ENCODE measurements at places on chromosomes 2 and 18.

DNA sequence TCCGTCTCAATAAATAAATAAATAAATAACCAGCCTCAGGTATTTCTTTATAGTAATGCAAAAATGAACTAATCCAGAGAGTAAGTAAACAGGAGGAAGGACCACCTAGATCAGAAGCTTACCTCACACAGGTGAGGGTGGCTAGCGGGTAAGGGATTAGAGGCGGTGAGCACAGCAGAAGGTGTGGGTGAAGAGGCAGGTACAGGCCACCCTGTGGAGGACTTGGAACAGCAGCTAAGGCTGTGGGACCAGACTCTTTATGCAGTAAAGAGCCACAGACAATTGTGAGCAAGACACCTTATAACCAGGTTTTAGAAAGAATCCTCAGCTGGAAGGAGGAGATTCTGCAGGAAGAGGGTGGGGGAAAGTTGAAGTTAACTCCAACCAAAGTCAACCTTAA lies 34.2 kb upstream of the TTR start:
- no peak for DNase-seq

- DNase-seq, result no peak
Observed at GRCh38 chr2:15765686-15766302, 174.1 kb downstream of the DDX1 start.

- no peak for DNase-seq
Observed at GRCh38 chr2:49210191-49210590, 55.9 kb upstream of the FSHR start.

DNA sequence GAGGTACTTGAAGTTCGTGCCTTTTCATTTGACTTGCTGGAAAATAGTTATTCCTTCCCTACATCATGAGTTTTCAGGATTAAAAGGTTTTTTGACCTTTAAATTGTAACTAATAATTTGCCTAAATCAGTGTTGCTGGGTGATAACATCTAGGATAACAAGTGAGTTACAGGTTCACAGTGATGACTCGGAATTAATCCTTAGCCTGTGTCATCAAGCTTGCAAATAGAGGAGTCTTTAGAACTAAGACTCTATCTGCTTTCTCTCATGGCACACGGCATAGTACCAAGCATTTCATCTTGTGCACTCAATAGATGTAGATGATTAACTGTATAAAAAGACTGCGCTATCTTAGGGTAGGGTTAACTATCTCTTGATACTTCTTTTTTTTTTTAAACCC lies 79.5 kb downstream of the CAMKMT start:
- no peak for DNase-seq

- DNase-seq, result no peak
Observed at GRCh38 chr18:64539847-64540246, 391.0 kb upstream of the LINC00305 start.

GRCh38 chr2:161386228-161386824 lies 29.8 kb upstream of the TBR1 start:
- DNase-seq, result no peak

DNA sequence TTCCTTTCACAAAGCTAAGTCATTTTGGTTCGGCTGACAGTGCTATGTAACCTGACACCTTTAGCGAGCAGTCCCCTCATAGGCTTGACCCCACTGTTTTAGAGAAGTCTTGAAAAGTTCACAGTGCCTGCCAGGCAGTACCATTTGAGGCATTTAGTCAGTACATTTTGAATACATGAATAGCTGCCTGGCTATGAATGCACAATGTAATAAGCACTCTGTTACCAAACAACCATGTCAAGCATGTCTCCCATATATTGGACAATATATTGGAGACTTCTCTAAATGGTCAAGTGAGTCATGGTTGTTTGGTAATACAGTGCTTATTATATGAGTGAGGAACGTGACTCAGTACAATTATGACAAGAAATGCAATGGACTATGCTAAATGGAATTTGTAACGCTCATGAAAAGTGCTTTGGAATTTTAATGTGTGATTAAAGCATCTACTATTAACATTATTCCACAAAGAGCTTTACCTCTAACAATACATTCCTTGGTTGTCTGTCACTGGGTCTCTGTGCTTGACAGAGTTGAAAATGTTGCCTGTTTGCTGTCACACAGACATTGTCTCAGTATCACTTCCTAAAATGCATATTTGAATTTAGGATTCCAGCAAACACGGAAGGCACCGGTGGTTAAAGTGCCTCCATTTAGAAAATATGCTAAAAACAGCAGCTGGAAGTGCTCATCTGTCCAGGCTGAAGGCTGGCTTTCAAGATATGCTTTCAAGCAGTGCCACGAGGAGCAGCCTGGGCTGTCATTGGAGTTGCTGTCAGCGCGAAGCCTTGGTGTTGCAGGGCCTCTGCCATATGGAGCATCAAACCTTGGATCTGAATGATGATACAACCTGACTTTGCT lies 458.6 kb downstream of the FBXO15 start:
- no peak for DNase-seq

- DNase-seq, result no peak
Observed at GRCh38 chr2:206481056-206481455, 37.7 kb downstream of the ADAM23 start.

DNA sequence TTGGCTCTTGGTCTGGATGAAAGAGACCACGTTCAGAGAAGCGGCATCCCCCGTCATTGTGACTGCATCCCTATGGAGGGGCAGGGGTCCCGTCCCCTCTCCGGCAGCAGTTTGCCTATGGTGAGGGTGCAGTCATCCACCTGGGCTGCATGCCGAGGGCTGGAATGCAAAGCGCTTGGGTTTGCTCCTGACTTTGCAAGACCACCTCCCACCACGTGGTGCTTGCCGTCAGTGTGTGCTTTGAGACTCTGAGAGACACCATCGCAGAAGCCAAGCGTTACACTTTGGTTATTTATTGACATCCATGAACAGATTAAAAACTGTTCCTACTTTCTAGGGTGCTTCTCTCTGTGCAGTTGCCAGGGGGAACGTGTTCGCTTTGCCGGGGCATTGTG lies 59.5 kb downstream of the SH3RF3 start:
- no peak for DNase-seq

DNA sequence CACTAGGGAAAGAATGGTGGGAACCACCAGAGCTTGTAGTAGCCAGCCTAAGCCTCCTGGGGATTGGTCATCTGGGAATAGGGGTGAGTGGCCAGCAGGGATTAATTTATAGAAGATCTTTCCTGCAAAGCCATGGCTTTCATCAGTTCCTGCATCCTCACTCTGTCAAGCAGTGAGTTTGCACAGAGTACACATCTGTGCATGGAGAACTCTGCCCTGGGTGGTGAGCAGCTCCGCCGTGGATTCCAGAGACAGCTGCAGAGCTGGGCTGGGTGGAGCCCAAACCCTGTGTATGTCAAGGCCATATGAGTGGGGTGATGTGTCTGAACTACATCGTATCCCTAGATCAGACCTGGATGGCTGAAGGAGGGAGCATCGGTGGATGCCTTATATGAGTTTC lies 182.2 kb downstream of the GLI2 start:
- no peak for DNase-seq

- no peak for DNase-seq
Observed at GRCh38 chr2:85468704-85469349, 50.3 kb downstream of the SH2D6 start.

GRCh38 chr2:176555781-176556180 lies 286.5 kb downstream of the MTX2 start:
- DNase-seq, result no peak

DNA sequence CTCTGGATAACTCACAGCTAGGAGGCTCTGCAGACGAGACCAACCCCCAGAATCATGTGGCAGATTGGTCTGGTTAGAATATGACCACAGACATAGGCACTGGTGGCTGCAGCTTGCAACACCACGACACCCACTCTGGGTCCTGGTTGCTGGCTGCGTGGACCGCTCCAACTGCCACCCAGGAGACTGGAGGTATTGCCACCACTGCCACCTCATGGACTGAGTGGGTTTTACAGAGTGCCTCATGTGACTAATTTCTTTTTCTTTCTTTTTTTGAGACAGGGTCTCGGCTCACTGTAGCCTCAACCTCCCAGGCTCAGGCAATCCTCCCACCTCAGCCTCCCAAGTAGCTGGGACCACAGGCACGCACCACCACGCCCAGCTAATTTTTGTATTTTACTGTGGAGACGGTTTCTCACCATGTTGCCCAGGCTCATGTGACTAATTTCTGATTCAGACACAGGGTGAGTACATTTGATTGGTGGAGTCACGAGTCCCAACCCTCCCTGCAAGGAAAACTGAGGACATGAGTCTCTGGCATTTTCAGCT lies 29.9 kb upstream of the NT5DC4 start:
- no peak for DNase-seq

GRCh38 chr2:71303849-71304248 lies 27.7 kb upstream of the ZNF638 start:
- DNase-seq, result no peak

- DNase-seq, result no peak
Observed at GRCh38 chr2:159266554-159266953, 19.9 kb downstream of the WDSUB1 start.

DNA sequence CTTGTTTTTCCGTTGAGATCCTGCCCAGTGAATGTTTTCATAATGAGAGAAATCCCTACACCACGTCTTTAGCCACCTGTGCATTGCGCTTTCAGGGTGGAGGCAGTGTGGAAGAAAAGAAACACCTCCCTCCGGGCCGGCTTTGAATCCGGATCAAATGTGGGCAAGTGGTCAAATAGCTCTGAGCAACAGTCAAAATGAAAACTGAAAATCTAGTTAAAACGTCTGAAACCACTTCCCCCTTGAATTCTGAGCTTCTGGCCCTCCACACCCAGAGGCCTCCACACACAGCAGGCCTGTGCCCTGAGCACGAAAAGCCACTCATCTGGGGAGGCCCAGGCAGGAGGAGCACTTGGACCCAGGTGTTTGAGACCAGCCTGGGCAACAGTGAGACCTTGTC lies 263.6 kb upstream of the SALL3 start:
- no peak for DNase-seq

GRCh38 chr2:74599676-74600075 lies 45.2 kb downstream of the DOK1 start:
- no peak for DNase-seq

- DNase-seq, result no peak
Observed at GRCh38 chr2:194100201-194100600, 1556.8 kb upstream of the SLC39A10 start.

GRCh38 chr2:101193033-101193626 lies 41.9 kb upstream of the TBC1D8 start:
- no peak for DNase-seq

- no peak for DNase-seq
Observed at GRCh38 chr2:98093146-98093545, 6.2 kb downstream of the VWA3B start.

DNA sequence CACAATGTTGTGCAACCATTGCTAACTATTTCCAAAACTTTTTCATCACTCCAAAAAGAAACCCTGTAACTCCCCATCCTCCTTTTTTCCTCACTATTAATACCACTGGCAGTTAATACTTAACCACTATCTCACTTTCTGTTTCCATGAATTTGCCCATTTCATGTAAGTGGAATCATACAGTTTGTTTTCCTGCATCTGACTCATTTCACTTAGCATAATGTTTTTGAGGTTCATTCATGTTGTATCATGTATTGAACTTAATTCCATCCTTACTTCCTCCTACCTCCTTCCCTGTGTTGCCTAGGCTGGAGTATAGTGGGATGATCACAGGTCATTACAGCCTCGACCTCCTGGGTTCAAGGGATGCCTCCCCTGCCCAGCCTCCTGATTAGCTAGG lies 68.3 kb downstream of the FAM117B start:
- DNase-seq, result no peak

DNA sequence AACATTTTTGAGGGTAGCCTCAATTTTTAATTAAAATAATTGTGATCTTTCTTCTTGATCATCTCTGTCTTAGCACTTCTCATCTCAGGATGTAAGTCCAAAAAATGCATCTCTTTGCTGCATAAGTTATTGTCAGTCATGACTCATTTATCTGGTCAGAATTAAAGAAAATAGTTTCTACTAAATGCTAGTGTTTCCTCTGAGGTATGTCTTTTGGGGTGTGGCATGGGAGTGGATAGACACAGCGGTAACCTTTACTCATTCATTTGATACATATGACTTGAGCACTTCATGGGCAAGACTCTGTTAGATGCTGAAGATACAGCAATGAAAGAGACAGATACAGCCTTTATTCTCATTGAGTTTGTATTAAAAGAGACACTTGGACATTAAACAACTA lies 284.7 kb downstream of the IRS1 start:
- no peak for DNase-seq

- no peak for DNase-seq
Observed at GRCh38 chr2:39719317-39719716, 53.6 kb downstream of the TMEM178A start.

GRCh38 chr2:46009772-46010171 lies 287.4 kb upstream of the EPAS1 start:
- no peak for DNase-seq

- DNase-seq, result no peak
Observed at GRCh38 chr2:105255979-105256378, 14.4 kb downstream of the GPR45 start.

- no peak for DNase-seq
Observed at GRCh38 chr2:173451118-173451517, 96.4 kb downstream of the CDCA7 start.

- no peak for DNase-seq
Observed at GRCh38 chr2:162430323-162430722, 86.4 kb downstream of the GCA start.

DNA sequence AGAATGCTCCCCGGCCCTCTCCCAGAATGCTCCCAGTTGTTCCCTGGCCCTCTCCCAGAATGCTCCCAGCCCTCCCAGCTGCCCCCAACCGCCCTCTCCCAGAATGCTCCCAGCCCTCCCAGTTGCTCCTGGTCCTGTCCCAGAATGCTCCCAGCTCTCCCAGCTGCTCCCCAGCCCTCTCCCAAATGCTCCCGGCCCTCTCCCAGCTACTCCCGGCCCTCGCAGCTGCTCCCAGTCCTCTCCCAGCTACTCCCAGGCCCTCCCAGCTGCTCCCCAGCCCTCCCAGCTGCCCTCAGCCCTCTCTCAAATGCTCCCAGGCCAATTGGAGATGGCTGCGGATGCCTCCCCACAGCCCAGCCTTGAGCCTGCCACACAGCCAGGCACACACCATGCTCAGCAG lies 31.1 kb downstream of the BIN1 start:
- DNase-seq, result no peak

GRCh38 chr2:142495141-142495540 lies 364.3 kb upstream of the LRP1B start:
- DNase-seq, result no peak

GRCh38 chr18:53861185-53861584 lies 363.3 kb downstream of the MBD2 start:
- no peak for DNase-seq

DNA sequence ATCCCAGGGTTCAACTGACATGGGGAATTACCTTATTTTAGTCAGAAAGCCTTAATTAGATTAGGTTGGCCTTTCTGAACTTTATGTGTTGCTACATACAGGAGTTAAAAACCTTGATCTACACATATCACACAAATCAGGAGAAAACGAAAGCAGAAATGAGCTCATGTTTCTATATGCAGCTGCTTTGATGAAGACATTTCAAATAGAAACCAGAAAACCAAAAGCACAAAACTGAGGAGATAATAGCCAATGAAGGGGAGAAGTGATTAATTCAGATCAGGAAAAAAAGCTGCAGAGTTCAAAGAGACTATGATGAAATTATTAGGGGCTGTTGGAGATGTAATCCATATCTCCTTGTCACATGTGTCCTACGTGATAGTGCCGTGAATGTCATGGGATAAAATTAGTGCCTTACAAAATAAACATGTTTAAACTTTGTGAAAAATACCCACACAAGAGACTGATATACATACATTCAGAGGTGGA lies 255.0 kb downstream of the CAMKMT start:
- DNase-seq, result no peak

- no peak for DNase-seq
Observed at GRCh38 chr2:229901819-229902218, 20.0 kb downstream of the TRIP12 start.

All from NCI-H1048 (cell line).